Type B pancreatic cell (in vitro differentiated cells): ENCODE measurements at places on chromosomes 7 and 10. TPM values are rescaled to one million over a fixed set of nuclear protein-coding genes. Genes with fewer than 3 reads are reported as not detected.

Gene SFTPA1
- total RNA-seq = 0.22 and 5.9 TPM in 2 replicates

Gene CRYGN
- total RNA-seq = 0.67 and 1.3 TPM in 2 replicates

Gene SP4
- 5.9 and 12.4 TPM in 2 replicates for total RNA-seq

Gene MBL2
- total RNA-seq = not detected in 2 replicates

Gene UPK3B
- 10.7 and 11.2 TPM in 2 replicates for total RNA-seq

Gene RSBN1L
- 16.3 and 20.4 TPM in 2 replicates for total RNA-seq

Gene ADAM22
- 2.9 and 8.1 TPM in 2 replicates for total RNA-seq

Gene TSPAN33
- total RNA-seq = 6.3 and 13.8 TPM in 2 replicates

Gene BEND7
- 14.1 and 16.4 TPM in 2 replicates for total RNA-seq

Gene CAMK2B
- 7.6 and 8.4 TPM in 2 replicates for total RNA-seq

Gene MMP21
- total RNA-seq = 0.31 TPM in 1 of 2 replicates, not detected in the other

Gene PRR15
- 10.8 and 36.0 TPM in 2 replicates for total RNA-seq

Gene ANKIB1
- 58.7 and 65.0 TPM in 2 replicates for total RNA-seq

Gene SUN3
- total RNA-seq = not detected in 2 replicates

Gene EPO
- total RNA-seq = 0.22 and 0.40 TPM in 2 replicates
